ENCODE measurements at places on chromosomes 3 and 15.

- DNase-seq: peak; percentile 82
Observed at GRCh38 chr3:11335056-11335608, 62.9 kb downstream of the ATG7 start.

GRCh38 chr15:39285663-39286062 lies 295.2 kb upstream of the THBS1 start:
- peak; percentile 52 for DNase-seq

- DNase-seq: no peak
Observed at GRCh38 chr3:5376761-5377160, 189.3 kb downstream of the EDEM1 start.

DNA sequence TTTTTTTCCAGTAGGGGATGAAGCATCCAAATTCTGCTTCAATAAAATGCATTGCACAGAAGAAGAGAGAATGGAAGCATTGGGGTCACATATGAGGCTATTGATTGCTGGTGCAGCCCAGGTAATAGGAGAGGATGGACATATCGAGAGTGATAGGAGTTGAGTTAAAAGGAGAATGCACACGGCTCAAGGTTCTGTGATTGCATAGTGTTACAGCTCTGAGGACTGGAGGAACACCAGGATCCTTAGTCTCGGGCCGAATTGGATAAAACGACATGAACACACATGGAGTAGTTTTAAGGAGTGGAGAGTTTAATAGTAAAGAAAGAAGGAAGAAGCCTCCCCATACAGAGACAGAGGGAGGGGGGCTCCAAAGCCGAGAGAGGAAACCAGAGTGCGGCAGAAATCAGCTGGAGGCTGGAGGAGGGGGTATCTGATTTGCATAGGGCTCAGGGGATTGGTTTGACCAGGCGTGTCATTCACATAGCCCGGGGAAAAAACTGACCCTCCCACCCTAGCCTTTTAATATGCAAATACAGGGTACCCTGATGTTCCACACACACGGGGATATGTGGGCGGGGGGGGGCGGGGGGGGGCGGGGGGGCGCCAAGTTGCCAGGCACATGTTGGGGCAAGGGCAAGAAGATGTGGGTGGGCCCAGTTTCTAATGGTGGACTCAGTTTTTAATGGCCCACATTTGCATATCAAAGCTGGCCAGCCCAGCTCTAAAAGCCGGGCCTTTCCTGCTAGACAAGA lies 156.9 kb downstream of the AGBL1 start:
- DNase-seq: no peak

- DNase-seq: peak; percentile 83
Observed at GRCh38 chr3:146250449-146251382, at the start of gene PLSCR4. TSS of gene PLSCR4 (minus strand) at chr3:146251105. CDS start at chr3:146222071, 29,034 bp downstream.

- no peak for DNase-seq
Observed at GRCh38 chr15:100926971-100927756, 8.0 kb downstream of the LRRK1 start.

DNA sequence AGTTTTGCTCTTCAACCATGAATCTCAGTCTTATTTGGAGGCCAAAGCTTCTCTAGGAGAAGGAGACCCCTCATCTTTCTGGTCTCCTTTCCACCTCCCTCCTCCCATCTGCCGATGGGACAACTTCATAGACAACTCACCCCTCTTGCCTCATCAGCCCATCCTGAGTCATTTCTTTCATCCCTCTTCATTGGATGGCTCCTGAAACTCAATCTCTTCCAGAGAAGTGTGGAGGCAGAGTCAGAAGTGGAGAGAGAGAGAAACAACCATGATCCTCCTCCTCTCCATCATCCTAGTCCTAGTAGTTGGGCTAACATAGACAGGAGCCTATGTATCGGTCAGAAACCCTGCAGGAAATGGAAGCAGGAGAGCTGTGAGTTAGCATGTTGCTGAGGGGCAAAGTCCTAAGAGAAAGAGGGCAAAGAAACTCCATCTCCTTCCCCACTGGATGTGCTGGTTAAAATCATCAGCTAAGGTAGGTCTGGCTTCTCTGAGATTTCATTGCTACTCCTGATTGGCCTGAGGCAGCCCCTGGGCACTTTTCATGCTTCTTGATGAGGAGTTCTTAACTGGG lies 21.3 kb upstream of the HCN4 start:
- DNase-seq: peak; percentile 28

DNA sequence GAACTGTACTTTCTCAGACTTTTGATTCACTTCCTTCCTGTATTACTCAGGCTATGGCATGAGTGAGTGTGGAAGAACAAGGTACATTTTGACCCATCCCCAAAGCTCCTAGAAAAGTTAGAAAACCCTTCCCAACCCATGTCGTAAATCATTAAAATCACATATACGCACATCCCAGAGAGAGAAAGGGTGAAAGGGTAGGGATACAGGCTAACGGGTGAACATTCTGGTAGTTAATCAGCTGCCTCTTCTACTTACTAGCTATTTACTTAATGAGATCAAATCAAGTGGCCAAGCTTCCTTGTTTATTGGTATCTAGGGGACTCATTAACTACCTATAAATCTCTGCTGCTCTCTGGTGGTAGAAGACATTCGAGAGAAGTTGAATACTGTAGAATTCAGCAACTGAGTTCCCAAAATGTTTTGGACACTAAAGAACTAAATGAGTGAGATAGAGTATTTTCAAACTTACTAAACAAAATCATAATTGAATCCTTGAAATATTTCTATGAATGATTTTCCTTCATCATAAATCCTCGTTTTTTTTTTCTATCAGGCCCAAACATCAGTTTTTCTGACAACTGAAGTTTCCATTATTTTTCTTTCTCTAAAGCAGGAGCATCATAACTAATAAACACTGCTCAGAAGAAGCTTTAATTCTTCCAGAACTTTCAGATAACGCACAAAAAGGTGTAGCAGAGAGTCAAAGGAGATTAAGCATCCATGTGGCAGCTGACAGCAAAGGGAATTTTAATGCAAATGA lies 124.2 kb downstream of the IMPG2 start:
- DNase-seq: peak; percentile 80

DNA sequence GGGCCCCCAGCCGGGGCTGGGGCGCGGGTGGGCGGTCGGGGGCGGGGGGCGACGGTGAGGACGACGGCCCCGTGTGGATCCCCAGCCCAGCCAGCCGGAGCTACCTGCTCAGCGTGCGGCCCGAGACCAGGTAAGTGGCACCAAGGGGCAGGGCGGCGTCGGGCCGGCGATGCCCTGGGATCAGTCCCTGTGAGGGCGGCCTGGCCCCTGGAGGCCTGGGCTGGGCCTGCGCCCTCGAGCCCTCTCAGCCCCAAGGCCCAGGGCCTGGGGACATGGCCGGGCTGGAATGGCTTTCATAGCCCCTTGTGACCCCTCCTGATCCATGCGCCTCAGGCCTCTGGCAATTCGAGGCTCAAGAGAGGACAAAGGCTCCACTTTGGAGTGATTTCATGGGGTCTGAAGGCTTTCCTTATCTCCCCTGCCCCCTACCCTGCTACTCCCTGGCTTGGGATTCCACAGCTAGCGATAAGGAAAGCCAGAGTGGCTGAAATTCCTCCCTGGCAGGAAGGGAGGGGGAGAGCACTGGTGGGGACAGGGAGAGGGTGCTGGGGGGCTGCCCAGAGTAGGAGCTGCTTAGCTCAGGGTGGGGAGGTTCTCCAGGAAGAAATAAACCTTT lies 418 bp downstream of the ALPK3 start:
- DNase-seq: no peak

DNA sequence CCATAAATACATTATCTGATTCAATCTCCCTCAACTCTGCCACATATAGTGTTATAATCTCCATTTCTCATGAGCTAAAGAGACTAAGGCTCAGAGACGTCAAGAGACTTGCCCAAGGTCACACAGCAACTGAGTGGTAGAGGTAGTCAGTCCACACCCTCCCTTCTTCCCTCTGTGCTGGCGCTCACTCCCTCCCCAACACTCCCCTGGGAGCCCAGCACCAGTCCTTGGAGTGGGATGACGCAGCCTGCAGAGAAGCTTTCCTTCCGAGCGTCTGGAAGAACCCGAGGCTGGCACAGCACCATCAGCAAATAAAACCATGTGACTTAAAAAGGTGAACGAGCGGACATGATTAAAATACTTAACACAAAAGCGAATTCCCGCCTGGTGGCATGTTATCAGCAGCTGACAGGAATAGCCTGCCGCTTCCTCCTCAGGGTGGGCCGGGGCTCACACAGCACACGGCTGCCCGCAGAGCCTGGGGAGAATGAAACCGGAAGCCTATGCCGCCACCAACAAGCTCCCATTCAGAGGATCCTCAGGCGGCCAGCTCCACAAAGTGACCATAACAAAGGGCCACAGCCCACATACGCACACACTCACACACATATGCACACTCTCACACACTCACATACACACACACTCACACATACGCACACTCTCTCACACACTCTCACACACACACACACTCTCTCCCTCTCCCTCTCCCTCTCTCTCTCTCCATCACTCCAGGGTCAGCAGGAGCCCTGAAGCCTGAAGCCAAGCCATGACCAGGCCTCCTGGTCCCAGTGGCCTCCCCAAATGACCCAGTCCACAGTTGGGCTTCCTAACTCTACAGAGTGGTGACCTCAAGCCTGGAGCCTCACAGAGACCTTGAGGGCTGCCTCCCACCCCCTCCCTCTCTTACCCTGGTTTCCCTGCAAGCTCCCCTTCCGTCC lies 120.5 kb downstream of the XXYLT1 start:
- DNase-seq: peak; percentile 23

DNA sequence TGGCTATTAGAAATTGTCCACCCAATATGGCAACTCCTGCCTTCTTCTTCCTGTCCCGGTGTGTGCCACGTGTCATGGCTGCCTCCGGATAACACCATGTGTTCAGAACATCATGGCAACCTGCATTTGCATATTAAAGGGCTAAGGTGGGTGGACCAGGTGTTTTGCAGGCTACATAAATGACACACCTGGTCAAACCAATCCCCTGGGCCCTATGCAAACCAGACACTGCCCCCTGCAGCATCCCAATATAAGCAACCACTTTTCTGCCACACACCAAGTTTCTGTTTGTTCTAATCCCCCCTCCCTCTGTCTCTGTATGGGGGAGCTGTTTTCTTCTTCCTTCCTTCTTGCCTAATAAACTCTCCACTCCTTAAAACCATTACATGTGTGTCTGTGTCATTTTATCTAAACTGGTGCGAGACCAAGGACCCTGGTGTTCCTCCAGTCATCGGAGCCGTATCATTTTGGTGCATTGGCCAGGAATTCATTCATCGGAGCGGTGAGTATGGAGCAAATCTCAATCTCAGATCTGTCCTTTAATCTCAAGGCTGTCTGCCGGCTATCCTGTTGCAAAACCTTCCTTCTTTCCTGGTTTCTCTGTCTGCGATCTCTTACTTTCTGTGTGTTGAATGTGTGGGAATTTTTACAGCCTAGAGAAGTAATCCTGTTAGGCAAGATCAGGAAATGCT lies 44.5 kb downstream of the NCEH1 start:
- peak; percentile 32 for DNase-seq

DNA sequence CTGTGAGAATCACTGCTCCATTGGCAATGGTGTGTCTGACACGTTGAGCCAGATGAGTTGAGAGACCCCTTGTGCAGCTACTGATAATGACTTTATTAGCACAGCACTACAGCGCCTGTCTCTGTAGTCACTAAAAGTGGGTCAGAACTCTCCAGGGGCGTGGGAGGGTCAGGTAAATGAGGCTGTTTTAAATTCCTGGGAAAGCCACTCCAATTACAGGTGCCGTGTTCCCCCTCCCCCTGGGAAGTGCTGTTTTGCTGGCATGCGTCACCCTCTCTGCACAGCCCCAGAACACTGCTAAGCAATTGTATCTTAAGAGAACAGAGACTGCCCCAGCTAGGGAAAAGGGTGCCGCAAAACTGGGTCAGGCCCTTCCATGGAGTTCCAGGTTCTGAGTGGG lies 21.5 kb upstream of the CPNE9 start:
- DNase-seq: no peak

DNA sequence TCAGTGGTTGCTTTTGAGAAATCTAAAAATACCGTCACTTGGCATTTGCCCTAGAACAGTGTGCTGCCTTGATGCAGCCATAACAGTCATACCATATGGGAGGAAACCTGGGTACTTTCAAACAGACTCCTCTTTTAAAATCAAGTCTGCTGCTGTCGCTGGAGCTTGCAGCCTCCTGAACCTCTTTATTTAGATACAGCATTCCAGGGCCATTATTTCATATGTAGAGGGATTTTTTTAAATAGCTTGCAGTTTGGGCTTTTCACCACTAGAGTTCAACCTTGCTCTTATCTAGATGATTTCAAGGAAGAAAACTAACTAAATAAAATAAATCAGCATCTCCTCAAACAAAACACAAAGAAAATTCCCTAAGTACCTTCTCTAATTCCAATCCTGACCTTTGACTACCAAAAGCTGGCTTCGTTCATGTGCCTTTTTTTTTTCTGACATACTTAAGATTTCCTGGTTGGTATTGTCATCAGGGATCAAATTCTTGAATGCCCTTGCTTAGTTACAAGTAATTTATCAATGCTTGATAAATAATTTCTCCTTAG lies 111.6 kb downstream of the KBTBD8 start:
- DNase-seq: peak; percentile 82

DNA sequence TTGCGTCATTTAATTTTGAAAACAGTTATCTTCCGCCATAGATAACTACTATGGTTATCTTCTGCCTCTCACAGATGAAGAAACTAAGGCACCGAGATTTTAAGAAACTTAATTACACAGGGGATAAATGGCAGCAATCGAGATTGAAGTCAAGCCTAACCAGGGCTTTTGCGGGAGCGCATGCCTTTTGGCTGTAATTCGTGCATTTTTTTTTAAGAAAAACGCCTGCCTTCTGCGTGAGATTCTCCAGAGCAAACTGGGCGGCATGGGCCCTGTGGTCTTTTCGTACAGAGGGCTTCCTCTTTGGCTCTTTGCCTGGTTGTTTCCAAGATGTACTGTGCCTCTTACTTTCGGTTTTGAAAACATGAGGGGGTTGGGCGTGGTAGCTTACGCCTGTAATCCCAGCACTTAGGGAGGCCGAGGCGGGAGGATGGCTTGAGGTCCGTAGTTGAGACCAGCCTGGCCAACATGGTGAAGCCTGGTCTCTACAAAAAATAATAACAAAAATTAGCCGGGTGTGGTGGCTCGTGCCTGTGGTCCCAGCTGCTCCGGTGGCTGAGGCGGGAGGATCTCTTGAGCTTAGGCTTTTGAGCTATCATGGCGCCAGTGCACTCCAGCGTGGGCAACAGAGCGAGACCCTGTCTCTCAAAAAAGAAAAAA lies 1.2 kb downstream of the B2M start:
- DNase-seq: peak; percentile 94

- DNase-seq: peak; percentile 47
Observed at GRCh38 chr3:184715943-184716621, 4.2 kb upstream of the MAGEF1 start.

- DNase-seq: no peak
Observed at GRCh38 chr3:106251160-106251892, 382.5 kb upstream of the CBLB start.

DNA sequence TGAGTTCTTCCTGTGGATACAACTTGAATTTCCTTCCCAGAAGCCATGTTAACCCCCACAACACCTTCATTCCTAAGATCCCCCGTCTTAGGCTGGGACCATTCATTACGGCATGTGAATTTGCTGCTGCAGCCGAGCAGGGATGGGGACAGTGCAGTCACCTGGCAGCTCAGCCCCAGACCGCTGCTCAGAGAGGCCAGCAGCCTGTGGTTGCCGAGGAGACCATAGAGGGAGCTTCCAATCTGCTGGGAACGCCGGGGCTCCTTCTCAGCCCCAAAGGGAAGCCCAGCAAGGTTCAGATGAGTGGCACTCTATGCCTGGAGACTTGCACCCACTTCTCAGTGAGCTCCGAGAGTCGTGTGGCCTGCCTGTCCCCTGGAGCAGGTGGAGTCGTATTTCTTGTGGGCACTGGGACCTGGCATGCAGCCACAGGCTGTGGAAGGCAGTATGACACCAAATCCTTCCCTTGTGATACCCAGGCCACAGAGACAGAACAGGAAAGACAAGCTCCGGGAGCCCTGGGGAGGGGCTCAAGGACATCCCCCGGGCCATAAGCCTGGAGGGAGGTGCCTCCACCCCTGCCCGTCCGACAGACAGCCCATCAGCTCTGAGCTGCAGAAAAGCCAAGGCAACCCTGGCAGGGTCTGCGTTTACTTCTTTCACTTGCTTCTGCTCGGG lies 167.3 kb downstream of the FAM43A start:
- DNase-seq: no peak
